ENCODE measurements at places on chromosomes 3 and 15.

- no peak for DNase-seq
Observed at GRCh38 chr3:62672988-62673313, 202.3 kb downstream of the CADPS start.

DNA sequence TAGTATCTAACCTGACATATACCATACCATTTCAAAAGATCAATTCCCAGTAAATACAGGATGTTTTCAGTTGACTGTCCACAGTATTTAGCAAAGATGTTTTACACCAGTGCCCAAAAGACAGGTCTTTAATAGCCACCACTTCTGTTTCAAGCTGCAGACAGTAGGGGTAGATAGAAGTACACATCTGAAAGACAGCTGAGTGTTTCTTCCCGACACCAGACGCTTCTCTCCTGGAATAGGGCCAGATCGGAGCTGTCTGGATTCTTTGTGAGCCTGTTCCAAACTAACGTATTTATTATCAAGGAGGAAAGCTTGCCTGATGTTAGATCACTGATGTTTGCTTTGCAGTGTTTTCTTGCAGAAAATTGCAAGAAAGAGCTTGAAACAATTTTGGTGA is 136.1 kb upstream of the RBMS3 start:
- no peak for DNase-seq

- DNase-seq = no peak
Observed at GRCh38 chr3:112881891-112882290, 35.2 kb upstream of the CD200R1L start.

GRCh38 chr3:150146991-150147761 is 176.5 kb upstream of the PFN2 start:
- peak; percentile 72 for DNase-seq

GRCh38 chr3:126664591-126665214 is 9.8 kb upstream of the TXNRD3 start:
- no peak for DNase-seq

DNA sequence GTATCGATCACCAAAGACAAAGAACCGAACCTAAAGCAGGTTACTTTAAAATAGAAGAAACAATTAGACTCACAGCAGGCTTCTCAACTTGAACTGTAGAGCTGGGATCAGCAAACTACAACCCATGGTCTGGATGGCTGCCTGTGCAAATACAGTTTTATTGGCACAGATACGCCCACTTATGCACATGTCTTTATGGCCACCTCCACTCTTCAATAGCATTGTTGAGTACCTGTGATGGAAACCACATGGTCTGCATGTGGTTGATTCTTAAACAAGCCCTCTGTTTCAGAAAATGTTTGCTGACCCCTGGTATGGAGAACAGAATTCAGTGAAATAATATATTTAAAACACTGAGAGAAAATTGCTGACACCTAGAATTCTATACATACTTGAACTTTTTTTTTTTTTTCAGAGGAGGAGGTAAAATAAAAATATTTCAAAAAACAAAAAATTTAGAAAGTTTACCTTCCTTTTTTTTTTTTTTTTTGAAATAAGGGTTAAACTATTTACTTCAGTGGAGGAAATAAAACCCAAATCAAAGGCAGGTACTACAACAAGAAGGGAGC is 263.8 kb upstream of the ATP10A start:
- DNase-seq = no peak

DNA sequence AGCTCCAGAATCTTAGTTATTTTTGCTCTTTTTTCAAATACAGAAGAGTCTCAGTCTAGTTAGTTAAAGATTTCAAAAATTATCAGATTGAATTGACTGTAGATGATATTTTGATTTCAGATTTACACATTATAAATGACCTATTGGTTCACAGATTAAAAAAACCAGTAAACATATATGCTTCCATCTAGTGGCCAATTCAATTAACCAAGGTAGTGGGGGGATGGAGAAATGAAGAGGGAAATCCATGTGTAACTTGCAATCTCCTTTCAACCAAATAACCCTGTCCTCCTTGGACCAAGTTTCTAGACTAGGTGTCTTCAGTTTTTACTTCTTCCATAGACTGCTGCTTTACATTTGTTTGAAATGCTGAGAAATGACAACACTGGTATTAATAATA is 789.8 kb downstream of the ROBO1 start:
- DNase-seq = no peak

DNA sequence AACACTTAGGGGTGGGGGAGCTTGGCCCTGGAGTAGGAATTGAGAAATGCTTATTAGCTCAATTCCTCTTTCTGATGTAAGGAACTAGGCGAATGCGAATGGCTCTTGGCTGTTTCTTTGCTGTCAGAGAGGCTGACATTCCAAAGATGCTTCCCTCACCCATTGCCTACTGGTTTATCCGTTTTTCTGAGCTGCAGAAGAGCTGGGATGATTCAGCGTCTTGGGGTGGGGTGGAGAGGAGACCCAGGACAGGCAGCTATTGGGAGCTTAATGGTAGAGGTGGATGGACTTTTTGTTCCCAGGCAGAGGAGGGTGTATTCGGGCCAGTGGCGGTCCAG is 9.8 kb downstream of the PLEKHO2 start:
- DNase-seq = peak; percentile 90

DNA sequence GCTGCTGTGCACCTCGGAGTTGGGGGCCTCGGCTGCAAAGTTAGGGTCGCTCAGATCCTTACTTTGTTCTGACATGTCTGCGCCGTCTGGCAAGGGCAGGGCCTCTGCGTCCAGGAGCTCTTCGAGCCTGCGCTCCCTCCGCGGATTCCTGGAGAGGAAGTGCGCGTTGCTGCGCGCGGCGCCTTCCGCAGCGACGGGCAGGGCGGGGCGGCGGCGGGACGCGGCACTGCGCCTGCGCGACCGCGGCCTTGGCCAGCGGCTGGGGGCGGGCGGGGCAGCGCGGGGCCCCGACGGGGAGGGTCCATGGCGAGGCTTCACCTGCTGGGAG is at the start of gene NDN:
NDN (minus strand) TSS at position 163 of the 328 bp plus-strand sequence; CDS start at position 75, 88 bp downstream.
- peak; percentile 6 for DNase-seq

DNA sequence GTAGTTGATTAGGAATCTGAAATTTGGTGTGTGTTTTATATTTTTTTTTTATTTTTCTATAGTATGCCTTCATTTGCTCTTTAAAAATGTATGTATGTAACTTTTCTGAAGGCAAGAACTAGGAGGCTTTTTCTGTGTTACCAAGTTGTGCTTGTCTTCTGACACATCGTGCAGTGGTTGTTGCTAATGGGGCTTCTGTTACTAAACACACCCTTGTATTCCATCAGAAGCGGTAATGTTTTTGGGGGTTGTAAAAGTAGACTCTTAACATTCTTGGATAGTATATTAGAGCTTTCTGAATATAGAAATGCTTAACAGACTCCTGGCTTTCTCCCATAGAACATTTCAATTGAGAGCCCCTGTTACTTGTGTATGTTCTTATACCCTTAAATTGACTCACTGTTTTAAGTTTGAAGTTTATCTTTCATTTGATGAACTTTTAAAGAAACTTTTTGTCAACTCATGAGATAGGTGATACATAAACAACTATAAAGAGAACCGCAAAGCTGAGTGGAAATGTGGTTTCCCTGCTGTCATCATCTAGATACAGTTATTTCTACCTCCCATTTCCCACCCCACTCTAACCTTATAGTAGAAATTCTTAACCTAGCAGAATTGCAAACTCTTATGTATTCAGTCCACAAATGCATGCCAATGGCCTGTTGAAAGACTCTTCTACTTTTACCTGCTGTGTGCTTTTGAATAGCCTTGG is 2.5 kb downstream of the TIPARP start:
- no peak for DNase-seq

DNA sequence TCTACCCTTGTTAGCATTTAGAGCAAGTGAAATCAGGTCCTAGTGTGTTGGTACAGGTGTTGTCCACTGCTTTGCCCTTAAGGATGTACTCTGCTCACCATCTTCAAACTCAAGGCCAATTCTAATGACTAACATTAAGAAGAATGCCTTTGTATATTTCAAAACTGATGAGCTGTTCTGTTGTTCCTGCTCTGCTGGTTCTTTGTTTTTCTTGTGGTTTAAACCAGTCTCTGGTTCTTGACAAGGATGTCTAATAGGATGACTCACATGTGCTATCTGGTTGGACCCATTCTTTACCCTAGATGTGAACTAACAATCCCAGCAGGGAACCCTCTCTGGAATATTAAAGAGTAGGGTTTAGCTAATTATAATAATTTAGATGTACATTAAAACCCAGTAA is 17.3 kb downstream of the ABHD5 start:
- DNase-seq = peak; percentile 80

- no peak for DNase-seq
Observed at GRCh38 chr3:5583920-5584319, 396.4 kb downstream of the EDEM1 start.

- DNase-seq = no peak
Observed at GRCh38 chr3:104514371-104514770, 852.3 kb upstream of the ALCAM start.

- no peak for DNase-seq
Observed at GRCh38 chr15:91886878-91887277, 33.4 kb downstream of the SLCO3A1 start.

DNA sequence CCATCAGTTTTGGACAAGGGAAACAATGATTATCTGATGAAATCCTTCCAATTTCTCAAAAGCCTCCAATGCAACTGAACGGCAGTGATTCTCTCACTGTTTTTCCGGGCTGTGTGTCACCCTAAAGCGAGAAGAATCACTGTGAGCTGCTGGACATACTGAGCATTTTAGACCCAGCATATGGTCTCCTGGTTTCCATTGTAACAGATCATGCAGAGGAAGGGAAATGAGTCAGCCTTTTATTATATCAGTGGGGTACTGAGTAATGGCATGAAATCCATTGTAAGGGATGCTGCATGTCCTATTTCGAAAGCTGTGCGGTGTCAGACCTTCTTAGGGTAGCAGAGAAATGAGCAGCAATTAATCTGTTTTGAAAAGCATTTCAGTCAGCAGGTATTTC is 287.1 kb downstream of the IL5RA start:
- DNase-seq = no peak

GRCh38 chr3:193852901-193853300 is 259.9 kb downstream of the OPA1 start:
- DNase-seq = no peak

- no peak for DNase-seq
Observed at GRCh38 chr3:194352667-194353246, 1.6 kb upstream of the CPN2 start.

DNA sequence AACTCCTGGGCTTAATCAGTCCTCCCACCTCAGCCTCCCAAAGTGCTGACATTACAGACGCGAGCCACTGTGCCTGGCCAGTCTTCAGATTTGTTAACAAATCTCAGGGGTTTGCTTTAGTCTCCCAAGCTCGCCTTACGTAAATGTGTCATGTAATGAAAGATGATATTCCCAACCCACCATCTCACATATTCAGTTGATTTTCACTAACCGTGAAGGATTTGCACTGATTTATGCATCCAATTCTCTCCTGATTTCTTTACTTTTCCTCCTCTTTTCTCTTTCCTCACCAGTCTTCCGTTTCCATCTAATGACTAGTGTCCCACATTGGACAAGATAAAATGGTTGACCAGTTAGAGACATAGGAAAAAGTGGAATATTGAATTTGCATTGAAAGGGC is 72.6 kb downstream of the TCF12 start:
- no peak for DNase-seq

DNA sequence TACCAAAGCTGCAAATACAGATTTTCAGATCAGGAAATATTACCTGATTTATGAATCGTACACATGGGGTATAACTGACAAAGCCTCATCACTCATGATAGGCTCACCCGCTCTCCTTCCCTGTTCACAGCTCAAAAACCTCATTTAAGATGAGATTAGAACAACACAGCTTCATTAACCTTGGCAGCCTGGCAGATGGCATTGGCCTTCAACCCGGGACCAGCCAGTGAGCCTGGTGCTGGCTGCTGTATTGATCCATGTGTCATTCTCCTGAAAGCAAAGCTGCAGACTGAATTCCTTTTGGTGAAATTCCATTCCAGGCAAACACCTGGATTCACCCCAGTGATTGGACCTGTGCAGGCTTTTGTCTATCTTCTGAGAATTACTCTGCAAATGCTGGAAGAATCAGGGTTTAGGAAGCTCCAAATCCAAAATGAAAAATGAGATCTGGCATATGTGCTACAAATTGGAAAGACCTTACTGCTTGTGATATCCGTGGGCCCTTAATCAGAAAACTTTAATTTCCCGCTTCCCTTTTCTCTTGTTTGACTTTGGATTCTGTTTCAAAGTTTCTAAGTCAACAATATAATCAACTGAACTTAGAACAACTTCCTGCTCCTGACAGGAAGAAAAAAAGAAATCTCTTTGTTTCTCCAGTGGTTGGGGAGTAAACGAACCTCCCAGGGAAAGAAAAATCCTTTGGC is 189.1 kb upstream of the KBTBD8 start:
- no peak for DNase-seq

DNA sequence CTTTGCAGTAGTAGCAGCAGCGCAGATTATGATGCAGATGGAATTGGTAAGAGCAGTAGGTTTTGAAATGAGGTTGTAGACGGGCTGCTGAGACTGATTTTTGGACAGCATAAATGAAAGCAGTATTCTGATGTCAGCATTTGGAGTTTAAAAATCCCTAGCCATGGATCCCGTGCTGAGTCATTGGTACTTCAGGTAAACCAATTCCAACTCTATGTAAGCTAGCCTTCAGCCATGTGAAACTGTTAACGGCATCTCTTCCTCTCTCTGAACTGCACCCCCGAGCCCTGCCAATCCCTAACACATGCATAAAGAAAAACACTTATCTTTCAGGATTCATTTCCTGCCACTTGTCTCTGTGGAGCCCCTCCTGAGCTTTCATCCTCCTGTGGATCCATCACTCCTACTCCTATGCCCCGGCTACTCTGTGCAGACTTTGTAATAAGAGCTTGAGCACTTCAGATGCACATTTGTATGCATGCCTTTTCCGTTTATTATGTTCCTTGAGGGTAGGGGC is 119.0 kb downstream of the AKAP13 start:
- no peak for DNase-seq

- DNase-seq = peak; percentile 86
Observed at GRCh38 chr3:184688251-184688881, 23.5 kb downstream of the MAGEF1 start.

DNA sequence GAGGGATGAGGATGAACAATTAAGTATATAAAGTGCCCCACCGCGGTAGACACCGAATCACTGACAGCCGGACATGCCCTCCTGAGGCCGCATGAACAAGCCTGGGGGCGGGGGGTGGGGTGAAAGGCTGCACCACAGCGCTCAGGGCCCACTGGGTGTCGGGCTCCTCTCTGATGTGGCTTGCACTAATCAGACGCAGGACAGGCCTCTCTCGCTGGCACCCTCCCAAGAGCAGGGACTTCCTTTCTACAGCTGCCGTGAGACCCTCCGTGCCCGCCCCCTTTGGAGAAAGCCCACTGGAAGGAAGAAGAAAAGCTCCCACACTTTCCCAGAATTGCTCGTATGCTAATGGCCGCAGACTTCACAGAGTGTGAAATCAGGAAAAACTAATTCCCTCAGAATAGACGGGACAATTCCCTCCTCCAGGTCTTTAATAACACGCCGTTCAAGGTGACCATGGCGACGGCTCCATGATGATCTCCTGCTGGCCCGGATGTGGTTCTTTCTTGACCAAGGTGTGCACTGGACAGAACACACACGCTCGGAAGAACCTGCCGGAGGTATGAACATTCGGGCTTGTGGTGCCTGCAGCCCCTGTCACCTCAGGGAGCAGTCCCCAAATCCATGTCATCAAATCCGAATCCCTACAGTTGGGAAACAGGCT is 32.0 kb downstream of the IQSEC1 start:
- no peak for DNase-seq
